Epithelial cell of prostate (primary cell): ENCODE measurements at places on chromosomes 16 and 17.

DNA sequence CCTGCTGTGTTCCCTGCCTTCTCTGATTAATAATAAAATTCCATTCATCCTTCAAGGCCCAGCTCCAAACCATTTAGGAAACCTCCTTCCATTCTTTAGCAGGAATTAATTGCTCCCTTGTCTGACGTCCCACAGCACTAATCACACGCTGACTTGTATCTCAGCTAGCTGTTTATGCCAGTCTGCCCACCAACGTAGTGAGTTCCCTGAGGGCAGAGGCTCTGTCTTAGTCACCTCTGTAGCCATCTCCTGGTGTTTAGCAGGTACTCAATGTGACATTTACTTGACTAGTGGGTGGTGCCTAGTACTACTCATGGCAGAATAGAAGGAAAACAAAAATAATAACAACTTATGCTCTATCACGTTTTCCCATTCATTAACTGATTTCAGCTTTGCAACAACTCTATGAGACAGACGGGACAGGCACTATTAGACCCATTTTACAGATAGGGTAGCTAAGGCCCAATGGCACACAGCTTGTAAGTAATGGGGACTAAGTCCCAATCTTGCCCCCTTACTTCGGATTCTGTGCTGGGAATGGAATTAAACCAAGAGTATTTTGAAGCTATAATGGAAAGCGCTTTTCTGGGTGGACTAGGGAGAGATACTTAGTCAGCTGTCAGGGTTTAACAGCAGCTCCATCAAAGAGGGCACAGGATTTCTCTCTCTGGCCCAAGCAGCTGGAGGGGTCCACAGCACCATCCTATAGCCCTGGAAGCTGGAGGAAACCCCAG, 931 bp upstream of the WIPF2 start:
- DNase-seq, result no peak

DNA sequence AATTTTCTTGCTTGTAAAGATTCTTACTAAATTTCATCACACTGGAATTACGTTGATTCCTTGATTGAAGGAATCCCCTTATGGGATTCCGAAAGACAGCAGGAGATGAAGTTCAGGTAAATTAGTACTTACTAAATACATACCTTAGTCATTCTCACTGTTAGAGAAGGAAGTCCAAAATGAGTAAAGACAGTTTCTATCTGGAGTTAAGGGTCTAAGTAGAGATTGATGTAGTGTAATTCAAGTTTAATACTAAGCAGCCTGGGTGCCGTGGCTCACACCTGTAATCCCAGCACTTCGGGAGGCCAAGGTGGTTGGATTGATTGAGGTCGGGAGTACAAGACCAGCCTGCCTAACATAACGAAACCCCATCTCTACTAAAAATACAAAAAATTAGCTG, 9.6 kb downstream of the DDX42 start:
- no peak for DNase-seq

DNA sequence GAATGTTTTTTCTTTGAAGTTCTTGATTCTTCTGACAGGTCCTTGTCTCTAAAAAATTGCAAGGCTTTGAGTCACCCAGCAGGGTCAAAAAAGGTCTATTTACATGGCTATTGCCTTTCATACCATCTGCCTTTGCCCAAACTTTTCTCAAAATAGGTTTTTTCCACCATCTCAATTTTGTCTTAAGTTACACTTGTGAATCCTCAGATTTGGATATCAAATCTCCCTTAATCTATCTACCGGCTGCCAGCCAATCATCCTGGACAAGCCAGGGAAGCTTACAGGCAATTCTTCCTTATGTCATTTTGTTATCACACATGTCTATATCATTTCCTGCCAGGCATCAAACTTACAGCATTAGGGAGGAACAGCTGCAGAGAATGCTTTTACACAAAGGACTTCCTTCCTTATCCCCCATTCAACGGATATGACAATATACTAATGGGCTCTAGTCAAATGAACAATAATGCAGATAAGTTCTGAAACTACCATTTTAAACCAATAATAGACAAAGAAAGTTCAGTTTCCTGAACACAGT, 104.1 kb upstream of the CORO6 start:
- no peak for DNase-seq

GRCh38 chr17:19263641-19264051, 26.5 kb downstream of the EPN2 start:
- peak; percentile 34 for DNase-seq
